Stimulated activated CD4-positive, alpha-beta T cell treated with anti-CD3 and anti-CD28 coated beads, Interleukin-1b, Interleukin-23, amount 100 ng/mL, for 1 hour (primary cell): ENCODE measurements at places on chromosomes 12 and 14.
A peak's percentile ranks its signal among the peaks of the same experiment; 100 is the strongest.

DNA sequence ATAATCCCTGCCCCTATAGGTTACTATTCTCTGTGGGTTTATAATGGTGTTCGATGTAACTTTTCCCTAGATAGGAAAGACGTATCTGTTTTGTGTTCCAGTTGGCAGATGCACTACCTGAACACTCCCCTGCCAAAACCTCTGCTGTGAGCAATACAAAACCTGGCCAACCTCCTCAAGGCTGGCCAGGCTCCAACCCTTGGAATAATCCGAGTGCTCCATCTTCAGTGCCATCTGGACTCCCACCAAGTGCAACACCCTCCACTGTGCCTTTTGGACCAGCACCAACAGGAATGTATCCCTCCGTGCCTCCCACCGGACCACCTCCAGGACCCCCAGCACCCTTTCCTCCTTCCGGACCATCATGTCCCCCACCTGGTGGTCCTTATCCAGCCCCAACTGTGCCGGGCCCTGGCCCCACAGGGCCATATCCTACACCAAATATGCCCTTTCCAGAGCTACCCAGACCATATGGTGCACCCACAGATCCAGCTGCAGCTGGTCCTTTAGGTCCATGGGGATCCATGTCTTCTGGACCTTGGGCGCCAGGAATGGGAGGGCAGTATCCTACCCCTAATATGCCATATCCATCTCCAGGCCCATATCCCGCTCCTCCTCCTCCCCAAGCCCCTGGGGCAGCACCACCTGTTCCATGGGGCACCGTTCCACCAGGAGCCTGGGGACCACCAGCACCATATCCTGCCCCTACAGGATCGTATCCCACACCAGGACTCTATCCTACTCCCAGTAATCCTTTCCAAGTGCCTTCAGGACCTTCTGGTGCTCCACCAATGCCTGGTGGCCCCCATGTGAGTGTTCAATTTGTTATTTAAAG is 11.3 kb downstream of the MAPK1IP1L start:
- no peak for DNase-seq

- DNase-seq: no peak
Measured at GRCh38 chr12:124520907-124521306, 46.5 kb downstream of the NCOR2 start.

GRCh38 chr12:104631867-104632266 is 175.1 kb downstream of the CHST11 start:
- no peak for DNase-seq

DNA sequence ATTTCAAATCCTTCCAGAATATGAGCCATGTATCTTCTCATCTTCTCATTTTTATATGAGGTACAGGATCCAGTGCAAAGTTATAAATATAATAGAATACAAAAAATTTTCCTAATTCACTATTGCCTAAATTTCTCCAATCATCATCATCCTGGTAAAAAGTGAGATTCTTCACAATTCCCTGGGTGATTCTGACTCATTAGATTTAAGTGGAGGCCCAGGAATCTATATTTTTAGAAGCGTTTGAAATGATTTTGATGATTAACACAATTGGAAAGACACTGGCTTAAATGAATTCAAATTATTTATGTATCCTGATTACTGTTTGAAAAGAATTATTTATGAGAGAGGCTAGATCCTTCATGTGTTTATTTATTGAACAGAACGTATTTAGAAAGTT is 380.3 kb upstream of the PDE3A start:
- DNase-seq: no peak

DNA sequence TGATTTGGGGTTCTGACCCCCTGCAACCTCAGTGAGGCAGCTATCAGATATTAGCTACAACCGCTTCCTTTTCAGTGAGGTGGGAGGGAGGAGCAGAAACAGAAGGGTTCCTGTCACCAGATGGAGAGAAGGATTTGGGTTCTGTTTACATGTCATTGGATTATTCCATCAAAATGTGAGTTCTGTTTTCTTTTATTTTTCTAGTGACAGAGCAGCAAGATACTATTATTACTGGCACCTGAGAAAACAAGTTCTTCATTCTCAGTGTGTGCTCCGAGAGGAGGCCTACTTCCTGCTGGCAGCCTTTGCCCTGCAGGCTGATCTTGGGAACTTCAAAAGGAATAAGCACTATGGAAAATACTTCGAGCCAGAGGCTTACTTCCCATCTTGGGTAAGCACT is 52.8 kb downstream of the FRMD6 start:
- DNase-seq: no peak

- DNase-seq: no peak
Measured at GRCh38 chr14:103624860-103625259, 4.2 kb upstream of the KLC1 start.

DNA sequence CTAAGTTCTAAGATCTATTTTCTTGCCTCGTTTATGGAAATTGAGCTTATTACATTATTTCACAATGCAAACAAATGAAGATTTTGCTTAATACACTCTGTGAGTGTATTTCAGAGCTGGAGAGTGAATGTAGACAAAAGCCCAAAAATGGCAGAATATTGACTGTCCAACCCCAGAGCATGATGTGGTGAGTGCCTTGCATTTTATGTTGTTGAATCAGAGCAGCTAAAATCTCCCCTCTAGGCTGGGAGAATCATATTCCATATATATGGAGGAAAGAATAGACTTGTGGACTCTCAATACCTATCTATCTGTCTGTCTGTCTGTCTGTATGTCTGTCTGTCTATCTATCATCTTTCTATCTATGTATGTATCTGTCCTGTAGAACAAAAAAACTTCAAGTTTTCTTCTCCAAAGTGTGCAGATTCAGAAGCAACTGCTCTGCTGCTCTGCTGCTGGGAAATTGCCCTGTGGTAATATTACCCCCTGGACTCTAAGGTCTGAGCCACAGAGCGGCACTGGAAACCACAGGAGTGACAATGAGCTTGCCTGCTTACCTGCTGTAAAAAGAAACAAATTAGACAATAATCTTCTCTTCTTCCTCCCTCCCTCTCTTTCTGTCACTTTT is 209.4 kb upstream of the PRICKLE1 start:
- DNase-seq: no peak

DNA sequence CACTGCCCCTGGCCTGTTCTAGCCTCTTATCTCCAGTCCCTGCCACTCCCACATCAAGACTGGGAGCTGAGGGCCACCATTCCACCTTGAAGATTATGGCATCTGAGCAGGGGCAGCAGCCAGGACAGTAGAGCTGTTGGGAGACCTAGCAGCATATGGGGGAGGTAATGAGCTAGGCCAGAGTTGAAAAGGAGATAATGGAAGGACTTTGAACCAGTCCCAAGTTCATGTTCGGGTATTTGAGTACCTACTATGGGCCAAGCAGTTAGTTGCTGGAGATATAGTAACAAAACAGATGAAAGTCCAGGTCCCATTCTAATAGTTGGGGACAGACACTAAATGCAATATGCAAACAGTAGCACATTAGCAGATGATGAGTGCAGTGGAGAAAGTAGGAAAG is 151.5 kb downstream of the PLXNC1 start:
- DNase-seq: no peak

GRCh38 chr14:76918782-76919394 is 92.7 kb downstream of the LRRC74A start:
- no peak for DNase-seq

GRCh38 chr12:11650286-11651281 is 1.1 kb downstream of the ETV6 start:
- peak; percentile 18 for DNase-seq

- no peak for DNase-seq
Measured at GRCh38 chr12:80101126-80101525, 1.8 kb downstream of the OTOGL start.

DNA sequence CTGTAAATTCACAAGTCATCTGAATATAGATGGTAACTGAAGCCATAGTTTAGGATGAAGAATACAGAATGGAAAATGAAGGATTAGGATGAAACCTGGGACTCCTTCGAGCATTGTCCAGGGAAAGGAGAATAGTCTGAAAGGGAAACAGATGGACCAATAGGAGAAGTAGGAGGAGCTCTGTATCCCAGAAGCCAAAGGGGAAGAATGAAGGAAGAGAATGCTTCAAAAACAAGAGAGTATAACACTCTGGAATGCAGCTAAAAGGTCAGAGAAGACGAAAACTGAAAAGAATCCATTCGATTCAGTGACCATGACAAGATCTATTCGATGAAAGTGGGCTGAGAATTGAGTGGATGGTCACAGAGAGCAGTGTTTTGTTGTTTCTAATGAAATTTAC is 1.0 kb downstream of the GMFB start:
- no peak for DNase-seq
